ENCODE measurements at places on chromosomes 3 and 15.

DNA sequence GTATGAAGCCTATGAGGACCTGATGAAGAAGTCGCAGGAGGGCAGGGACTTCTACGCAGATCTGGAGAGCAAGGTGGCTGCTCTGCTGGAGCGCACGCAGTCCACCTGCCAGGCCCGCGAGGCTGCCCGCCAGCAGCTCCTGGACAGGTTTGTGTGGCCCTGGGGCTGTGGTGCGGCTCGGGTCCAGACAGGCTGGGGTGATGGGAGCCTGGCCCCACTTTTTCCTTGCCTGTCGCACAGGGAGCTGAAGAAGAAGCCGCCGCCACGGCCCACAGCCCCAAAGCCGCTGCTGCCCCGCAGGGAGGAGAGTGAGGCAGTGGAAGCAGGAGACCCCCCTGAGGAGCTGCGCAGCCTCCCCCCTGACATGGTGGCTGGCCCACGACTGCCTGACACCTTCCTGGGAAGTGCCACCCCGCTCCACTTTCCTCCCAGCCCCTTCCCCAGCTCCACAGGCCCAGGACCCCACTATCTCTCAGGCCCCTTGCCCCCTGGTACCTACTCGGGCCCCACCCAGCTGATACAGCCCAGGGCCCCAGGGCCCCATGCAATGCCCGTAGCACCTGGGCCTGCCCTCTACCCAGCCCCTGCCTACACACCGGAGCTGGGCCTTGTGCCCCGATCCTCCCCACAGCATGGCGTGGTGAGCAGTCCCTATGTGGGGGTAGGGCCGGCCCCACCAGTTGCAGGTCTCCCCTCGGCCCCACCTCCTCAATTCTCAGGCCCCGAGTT, 29.0 kb downstream of the PTPN23 start:
- DNase-seq = no peak

DNA sequence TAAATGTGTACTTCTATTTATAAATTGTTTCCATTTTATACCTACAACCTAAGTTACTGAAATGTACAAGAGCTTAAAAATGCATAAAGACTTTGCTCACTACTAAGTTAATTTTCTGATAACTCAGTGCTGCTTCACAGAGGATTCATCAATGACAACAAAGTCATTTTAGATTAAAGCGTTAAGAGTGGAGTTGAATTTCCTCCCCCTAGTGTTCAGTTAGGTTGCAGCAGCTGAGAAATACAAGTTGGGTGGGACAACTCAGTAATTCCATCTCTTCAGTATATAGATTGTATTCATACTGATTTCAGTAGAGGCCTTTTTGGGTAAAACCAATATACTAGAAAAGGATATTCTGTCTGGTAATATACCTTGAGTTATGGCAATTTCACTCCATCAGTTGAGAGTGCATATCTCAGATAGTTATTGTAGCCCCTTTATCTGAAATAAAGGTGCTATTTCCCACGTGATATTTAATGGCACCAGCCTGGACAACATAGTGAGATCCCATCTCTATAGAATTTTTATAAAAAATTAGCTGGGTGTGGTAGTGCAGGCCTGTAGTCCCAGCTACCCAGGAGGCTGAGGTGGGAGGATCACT, 6.9 kb upstream of the RPL35A start:
- peak; percentile 63 for DNase-seq

- DNase-seq = peak; percentile 28
Observed at GRCh38 chr3:177483182-177483967, 286.1 kb upstream of the TBL1XR1 start.

DNA sequence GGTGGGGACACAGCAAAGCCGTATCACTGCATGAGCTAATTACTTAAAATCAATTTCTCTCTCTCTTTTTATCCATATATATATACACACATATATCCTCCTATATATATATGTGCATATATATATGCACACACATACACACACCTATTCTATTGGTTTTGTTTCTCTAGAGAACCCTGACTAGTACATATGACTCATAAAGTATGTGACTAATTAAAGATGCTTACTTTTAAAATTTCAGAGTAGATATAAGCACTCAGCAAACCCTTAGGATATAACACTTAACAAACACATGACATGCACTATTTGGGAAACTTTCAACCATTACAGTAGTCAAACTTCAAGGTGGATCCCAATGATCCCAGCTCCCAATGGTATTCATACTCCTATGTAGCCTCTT, 732.6 kb downstream of the ROBO2 start:
- DNase-seq = no peak

DNA sequence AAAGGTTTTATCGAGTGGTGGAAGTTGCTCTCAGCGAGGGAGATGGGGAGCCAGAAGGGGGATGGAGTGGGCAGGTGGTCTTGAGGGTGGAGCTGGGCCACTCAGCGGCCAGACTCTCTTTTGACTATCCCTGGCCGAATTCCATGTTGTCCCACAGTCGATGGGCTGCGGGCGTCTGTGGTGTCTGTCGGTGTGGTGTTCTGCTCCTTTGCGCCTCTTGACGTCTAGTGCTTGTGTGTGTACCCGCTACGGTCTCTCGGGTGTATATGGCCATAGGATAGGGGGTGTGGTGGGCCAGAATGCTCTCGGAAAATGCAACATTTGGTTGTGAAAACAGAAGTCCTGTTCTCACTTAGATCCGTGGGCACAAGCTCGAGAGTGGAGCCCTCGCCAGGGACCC, 297.0 kb downstream of the CGGBP1 start:
- DNase-seq = no peak

GRCh38 chr3:184822654-184823053, 10.7 kb downstream of the VPS8 start:
- DNase-seq = no peak

GRCh38 chr3:43435706-43436105, 149.4 kb downstream of the SNRK start:
- no peak for DNase-seq

GRCh38 chr15:81002009-81002330, 1.2 kb downstream of the TLNRD1 start:
- no peak for DNase-seq
